ENCODE measurements at places on chromosomes 16 and 17.

GRCh38 chr17:1362065-1362848, 37.8 kb downstream of the YWHAE start:
- no peak for DNase-seq

GRCh38 chr17:55763856-55764255, 13.0 kb downstream of the PCTP start:
- no peak for DNase-seq

GRCh38 chr16:29662729-29663015, 375 bp upstream of the SPN start:
- no peak for DNase-seq

- peak; percentile 17 for DNase-seq
These were observed 5.9 kb upstream of the CD68 start for GRCh38 chr17:7573324-7574080.

- no peak for DNase-seq
These were observed 8.9 kb upstream of the DLX3 start for GRCh38 chr17:50003911-50004310.

DNA sequence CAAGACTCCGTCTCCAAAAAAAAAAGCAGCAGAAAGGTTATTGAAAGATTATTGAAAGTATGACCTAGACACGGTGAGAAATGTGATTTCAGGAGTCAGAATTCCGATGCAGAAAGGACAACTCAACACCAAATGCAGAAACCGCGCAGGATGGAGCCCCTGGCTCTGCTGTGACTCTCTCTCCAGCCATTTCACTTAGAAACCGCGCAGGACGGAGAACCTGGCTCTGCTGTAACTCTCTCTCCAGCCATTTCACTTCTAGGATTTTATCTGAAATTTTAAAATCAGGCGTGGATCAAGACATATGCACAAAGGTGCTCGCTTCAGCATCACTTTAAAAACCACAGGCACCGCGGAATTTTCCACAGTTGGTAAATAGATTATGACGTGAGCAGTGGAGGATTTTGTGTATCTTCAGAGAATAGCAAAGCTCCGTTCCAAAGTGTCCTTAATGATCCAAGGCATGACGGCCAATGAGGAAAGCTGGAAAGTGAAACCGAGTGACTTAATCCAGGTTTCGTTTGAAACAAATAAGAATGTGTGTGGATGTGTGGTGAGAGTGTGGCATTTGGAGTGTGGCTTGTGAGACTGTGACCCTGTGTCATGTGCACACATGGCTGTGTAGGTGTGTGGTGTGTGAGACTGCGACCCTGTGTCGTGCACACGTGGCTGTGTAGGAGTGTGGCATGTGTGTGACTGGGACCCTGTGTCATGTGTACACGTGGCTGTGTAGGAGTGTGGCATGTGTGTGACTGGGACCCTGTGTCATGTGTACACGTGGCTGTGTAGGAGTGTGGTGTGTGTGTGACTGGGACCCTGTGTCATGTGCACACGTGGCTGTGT, 9.5 kb downstream of the UTS2R start:
- DNase-seq: no peak

GRCh38 chr16:80751167-80751566, 53.2 kb downstream of the CDYL2 start:
- DNase-seq: no peak

DNA sequence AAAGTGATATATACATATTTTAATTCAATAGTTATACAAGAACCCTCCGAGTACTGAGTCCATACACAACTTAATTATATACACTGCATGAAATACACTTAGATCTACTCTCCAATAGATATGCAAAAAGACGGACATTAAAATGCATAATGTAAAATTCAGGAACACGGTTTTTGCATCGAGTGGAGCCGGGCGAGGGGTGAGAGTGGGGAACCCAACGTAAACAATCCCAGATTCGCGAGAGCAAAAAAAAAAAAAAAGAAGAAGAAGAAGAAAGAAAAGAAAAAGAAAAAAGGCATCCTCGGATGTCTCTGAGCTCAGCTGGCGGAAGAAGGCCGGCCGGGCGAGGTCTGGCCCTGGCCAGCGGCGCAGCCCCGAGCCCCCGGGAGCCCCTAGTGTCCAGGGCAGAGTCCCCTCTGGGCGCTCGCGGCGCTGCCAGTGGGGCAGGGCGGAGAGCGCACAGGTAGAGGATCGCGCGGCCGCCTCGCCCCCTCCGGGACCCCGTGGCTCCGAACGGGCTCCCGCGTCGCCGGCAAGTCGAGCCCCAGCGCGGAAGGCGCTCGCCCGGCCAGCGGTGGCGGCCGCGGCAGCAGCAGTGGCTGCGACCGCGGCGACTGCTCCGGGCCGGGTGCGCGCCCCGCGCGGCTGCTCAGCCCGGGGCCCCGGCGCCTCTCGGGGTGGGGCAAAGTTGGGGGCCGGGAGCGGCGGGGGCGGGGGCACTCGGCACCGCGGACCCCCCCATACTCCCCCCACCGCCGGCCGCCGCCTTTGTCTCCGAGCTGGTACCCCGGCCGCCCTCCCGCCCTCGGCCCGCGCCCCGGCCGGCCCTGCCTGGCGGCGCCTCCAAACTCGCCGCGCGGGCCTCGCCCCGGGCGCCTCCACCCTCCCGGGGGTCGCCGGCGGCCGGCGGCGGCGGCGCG, 9.6 kb upstream of the ZFHX3 start:
- no peak for DNase-seq
